ENCODE measurements at places on chromosomes 1 and 21. TPM values are rescaled to one million over a fixed set of nuclear protein-coding genes. Genes with fewer than 3 reads are reported as not detected.

The OR2AK2 gene
- total RNA-seq: not detected

DNA sequence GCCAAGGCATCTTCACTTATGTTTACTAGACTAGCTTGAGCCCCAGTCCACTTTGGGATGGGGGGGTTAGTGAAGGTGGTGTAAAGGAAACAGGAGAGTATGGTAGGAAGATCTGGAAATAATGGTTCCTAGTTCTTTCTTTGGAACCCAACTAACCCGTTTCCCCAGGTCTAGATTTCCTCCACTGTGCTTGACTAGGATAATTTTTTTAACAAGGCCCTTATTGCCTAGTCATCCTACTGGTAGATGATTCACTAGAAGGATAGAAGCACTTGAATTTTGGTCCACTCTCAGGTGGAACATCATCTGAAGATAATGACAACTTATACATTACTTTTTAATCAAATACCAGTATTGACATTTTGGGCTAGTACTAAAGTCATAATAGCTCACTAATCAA is 45.9 kb upstream of the MYOCOS start:
- no peak for DNase-seq

DNA sequence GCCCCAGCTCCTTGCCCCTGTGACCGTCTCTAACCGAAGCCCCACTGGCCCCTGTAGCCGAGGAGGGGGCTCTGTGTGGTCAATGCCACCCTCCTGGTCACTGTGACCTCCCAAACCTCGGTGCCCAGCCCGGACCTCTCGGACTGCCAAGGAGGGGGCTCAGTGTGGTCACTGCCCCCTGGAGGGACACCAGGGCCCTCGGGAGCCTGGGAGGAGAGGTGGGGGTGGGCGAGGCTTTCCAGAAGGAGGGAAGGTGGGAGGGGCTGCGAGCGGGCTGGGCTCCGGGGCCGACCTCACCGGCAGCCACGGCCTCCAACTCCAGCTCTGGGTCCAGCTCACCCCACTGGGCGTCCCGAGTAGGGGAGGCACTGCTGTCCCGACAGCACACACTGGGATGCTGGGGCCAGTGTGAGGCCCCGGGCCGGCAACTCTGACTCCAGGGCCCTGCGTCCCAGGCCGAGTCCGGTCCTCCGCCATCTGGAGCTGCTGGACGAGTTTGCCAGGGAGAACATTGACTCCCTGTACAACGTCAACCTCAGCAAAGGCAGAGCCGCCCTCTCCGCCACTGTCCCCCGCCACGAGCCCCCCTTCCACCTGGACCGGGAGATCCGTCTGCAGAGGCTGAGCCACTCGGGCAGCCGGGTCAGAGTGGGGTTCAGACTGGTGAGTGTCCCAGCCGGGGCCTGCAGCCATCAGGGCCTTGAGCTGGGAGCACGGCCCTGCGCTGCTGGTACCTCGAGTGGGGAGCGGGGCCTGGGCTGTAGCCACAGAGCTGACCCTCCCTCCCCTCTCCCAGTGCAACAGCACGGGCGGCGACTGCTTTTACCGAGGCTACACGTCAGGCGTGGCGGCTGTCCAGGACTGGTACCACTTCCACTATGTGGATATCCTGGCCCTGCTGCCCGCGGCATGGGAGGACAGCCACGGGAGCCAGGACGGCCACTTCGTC is 6.4 kb downstream of the SCNN1D start:
- no peak for DNase-seq

DNA sequence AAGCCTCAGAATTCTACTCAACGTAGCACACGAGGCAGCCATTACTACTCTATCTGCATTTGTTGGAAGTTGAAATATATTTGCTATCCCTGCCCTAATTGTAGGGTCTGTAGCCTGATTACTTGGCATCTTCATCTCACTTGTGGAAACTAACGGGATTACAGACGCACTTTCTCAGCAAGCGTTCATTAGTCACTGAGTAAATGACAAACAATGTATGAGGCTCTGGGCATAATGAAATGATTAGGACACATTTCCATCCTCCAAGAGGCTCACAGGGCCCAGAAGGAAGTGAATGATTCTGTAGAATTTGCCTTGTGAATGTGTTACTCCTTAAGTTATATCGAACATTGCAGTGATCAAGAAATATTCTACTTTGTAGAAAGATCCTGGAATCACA is 78.1 kb downstream of the KIF26B start:
- no peak for DNase-seq

- DNase-seq: no peak
Observed at GRCh38 chr1:172393354-172393753, 27.1 kb upstream of the C1orf105 start.

GRCh38 chr1:236768601-236769000 is 26.5 kb upstream of the MTR start:
- no peak for DNase-seq

- no peak for DNase-seq
Observed at GRCh38 chr1:226634611-226635246, 86.2 kb downstream of the STUM start.

The CRYAA gene
- total RNA-seq: not detected

- DNase-seq: no peak
Observed at GRCh38 chr1:203743091-203743571, 21.9 kb upstream of the LAX1 start.

DNA sequence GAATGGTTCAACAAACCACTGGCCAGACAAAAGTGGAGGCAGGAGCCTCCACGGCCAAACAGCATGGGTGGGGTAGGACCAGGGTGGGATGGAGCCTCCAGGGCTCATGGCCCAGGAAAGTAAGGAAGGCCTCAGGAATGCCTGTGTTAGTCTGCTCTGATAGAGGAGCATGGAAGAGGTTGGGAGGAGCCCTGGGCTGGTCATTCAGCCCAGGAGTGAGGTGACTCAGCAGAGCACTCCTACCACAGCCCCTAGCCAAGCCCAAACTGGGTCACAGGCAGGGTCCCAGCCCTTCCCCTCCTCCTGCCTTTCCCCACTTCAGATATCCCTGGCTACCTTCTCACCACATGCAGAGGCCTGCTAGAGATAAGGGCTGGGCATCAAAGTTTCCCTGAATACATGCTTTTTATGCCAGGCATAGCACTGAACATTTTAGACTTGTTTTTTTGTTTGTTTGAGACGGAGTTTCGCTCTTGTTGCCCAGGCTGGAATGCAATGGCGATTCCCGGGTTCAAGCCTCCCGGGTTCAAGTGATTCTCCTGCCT is 3.1 kb upstream of the SHISA4 start:
- DNase-seq: peak; percentile 78

The FAM78B gene
- total RNA-seq: 0.67 TPM

- no peak for DNase-seq
Observed at GRCh38 chr1:87898431-87898830, 569.8 kb downstream of the LMO4 start.

GRCh38 chr1:169105434-169106094 is 926 bp upstream of the ATP1B1 start:
- DNase-seq: no peak

GRCh38 chr1:193179094-193179493 is 7.3 kb downstream of the B3GALT2 start:
- no peak for DNase-seq

The RBP7 gene
- total RNA-seq: 1.0 TPM

The GBP1 gene
- total RNA-seq: 62.5 TPM

The LENEP gene
- total RNA-seq: not detected

GRCh38 chr21:38861056-38861455 is 55.3 kb downstream of the ETS2 start:
- DNase-seq: no peak

GRCh38 chr1:29218223-29218622 is 12.5 kb downstream of the MECR start:
- no peak for DNase-seq

The DNAI4 gene
- total RNA-seq: 6.9 TPM

DNA sequence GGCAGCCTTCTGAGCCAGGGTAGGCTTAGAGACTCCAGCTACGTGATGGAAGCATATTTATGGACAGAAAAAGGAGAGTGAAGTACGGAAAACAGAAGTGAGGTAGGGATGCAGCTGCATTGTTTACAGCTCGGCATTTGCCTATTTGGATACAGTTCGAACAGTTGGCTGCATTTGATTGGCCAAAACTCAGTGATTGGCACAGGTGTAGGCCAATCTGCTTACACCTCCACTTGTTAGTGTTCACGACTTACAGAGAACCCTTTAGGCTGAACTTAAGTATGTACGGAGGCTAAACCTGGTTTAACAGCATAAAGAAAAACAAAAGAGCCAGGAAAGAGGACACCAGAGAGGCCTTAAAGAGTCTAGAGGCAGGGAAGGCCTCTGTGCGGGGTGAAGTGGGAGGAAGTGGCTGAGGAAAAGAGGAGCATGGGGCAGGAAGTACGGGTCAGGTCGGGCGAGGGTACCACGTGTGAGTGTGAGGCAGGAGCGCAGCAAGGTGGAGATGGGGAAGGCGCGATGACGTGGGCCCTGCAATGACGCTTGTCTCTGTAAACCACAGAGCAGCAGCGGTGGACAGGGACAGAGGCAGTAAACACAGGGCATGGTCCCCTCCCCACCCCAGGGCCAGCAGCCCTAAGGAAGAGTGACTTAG is 32.0 kb downstream of the RSPH1 start:
- DNase-seq: peak; percentile 63

GRCh38 chr1:11654939-11655808 is 497 bp downstream of the FBXO44 start:
- no peak for DNase-seq

- DNase-seq: no peak
Observed at GRCh38 chr1:32335535-32335789, 571 bp downstream of the MARCKSL1 start.

DNA sequence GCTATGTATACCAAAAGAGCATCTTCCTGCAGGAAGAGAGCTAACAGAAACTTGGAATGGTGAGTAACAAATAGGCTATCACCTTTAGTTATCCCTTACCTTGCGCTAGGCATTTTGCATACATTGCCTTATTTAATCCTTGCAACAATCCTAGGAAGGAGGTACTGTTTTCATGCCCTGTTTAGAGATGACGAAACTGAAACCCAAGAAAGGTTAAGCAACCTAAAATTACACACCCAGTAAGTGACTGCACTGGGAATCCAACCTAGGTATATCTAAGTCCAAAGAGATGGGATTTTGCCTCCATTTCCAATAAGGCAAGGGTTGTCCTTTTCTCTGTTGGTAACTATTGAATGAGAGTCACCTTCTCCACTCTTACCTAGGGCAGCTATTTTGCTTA is 144.5 kb downstream of the TM2D1 start:
- DNase-seq: no peak

DNA sequence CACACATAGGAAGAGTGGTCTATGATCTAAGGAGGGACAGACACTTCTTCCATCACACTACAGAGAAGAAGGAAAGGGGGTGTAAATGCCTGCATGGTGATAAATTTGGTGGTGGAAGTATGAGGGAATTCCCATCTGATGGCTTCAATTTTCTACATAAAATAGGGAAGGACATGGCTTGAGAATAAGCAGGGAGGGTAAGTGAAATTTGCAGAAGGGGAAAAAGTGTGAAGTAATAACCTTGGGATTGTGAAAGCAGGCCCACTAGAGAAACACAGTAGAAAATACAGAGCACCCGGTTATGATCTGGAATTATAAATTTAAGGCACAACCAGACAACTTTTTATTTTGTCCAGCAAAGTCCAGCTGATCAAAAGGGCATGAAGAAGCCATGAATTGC is 22.7 kb upstream of the HIVEP3 start:
- no peak for DNase-seq

The SLC45A1 gene
- total RNA-seq: 0.95 TPM

DNA sequence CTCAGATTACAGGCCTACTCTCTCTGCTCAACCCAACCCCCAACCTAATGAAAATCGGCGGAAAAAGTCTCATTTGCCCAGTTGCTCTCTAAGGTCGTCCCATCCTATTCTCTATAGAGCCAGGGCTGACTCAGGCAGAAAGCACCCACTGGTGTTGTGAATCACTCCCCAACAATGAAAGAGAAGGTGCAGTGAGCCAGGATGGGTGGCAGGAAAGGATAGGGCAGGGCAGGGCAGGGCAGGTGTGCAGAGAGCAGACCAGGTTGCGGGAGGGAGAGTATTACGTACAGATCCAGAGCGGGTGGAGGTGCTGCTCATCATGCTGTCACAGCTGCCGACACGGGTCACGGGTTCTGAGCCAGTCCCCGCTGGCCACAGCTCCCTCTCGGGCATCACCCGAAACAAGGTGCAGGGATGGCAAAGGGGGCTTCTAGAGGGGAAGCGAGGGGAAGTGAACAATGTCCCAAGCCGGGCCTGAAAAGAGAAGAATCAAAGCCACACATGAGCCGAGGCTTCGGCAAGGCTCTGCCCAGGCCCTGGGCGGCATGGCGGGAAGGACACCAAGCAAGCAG is 5.3 kb downstream of the C1orf116 start:
- DNase-seq: peak; percentile 64

- DNase-seq: peak; percentile 68
Observed at GRCh38 chr1:68409426-68409825, 40.3 kb downstream of the RPE65 start.

GRCh38 chr1:53765657-53766056 is 26.7 kb upstream of the GLIS1 start:
- DNase-seq: peak; percentile 32

The VHLL gene
- 0.34 TPM for total RNA-seq

GRCh38 chr1:229264068-229264467 is 6.8 kb upstream of the RAB4A start:
- DNase-seq: no peak

DNA sequence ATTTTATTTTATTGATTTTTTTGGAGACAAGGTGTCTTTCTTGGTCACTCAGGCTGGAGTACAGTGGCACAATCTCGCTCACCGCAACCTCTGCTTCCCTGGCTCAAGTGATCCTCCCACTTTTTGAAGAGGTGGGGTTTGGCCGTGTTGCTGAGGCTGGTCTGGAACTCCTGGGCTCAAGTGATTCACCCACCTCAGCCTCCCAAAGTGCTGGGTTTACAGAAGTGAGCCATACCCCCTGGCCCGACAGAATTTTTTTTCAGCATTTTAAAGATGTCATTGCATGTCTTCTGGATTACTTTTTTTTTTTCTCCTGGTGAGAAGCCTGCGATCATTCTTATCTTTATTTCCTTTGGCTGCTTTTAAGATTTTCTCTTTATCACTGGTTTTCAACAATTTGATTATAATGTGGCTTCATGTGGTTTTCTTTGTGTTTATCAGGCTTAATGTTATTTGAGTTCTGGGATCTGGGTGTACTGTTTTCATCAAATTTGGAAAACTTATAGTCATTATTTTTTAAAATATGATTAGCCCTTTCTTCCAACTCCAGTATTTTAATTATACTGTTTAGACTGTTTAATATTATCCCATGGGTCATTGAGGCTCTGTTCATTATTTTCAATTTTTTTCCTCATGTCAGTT is 23.1 kb upstream of the PTBP2 start:
- DNase-seq: peak; percentile 77

The BRINP3 gene
- total RNA-seq: not detected

The PCAT6 gene
- 5.4 TPM for total RNA-seq
